A549 treated with AZD2906 at 1 μM for 4 hours (cell line): ENCODE measurements at places on chromosomes 12 and 14. TPM values are rescaled to one million over a fixed set of nuclear protein-coding genes. Genes with fewer than 3 reads are reported as not detected.

ARHGDIB gene
- 0.88 to 1.7 TPM (median 1.2 TPM) in 5 replicates for total RNA-seq

BLOC1S1 gene
- total RNA-seq: 117 to 155 TPM (median 149 TPM) in 5 replicates

TRAFD1 gene
- total RNA-seq: 14.4 to 17.6 TPM (median 16.5 TPM) in 5 replicates

CRIP1 gene
- total RNA-seq: 1,746 to 1,969 TPM (median 1,931 TPM) in 5 replicates

AKAP5 gene
- total RNA-seq: 0.22 to 0.37 TPM (median 0.31 TPM) in 5 replicates

VPS33A gene
- total RNA-seq: 17.5 to 20.5 TPM (median 18.5 TPM) in 5 replicates

CACNA2D4 gene
- total RNA-seq: 0.06 TPM in 1 of 5 replicates, not detected in the others

NDRG2 gene
- 2.5 to 3.8 TPM (median 2.6 TPM) in 5 replicates for total RNA-seq

ZNF891 gene
- total RNA-seq: 0.23 to 0.35 TPM (median 0.32 TPM) in 5 replicates

TPH2 gene
- total RNA-seq: not detected in 5 replicates

MLXIP gene
- total RNA-seq: 32.0 to 43.9 TPM (median 40.9 TPM) in 5 replicates

NKX2-1 gene
- total RNA-seq: 0.03 to 0.07 TPM (median 0.06 TPM) in 4 of 5 replicates, not detected in the other

RNASE1 gene
- total RNA-seq: 0.10 to 0.36 TPM (median 0.18 TPM) in 4 of 5 replicates, not detected in the other

FAM161B gene
- 1.4 to 1.9 TPM (median 1.7 TPM) in 5 replicates for total RNA-seq

TBX5 gene
- not detected in 5 replicates for total RNA-seq

JKAMP gene
- 60.3 to 81.5 TPM (median 62.2 TPM) in 5 replicates for total RNA-seq

AQP6 gene
- total RNA-seq: not detected in 5 replicates

SLC10A1 gene
- not detected in 5 replicates for total RNA-seq

BCL2L2 gene
- total RNA-seq: 16.2 to 18.1 TPM (median 17.3 TPM) in 5 replicates

PTPN6 gene
- 9.1 to 13.5 TPM (median 10.5 TPM) in 5 replicates for total RNA-seq

PMEL gene
- 0.70 to 1.5 TPM (median 1.1 TPM) in 5 replicates for total RNA-seq

GEMIN2 gene
- total RNA-seq: 21.1 to 36.9 TPM (median 22.3 TPM) in 5 replicates

UBC gene
- 1,366 to 1,680 TPM (median 1,470 TPM) in 5 replicates for total RNA-seq

OR10P1 gene
- total RNA-seq: not detected in 5 replicates

CYP27B1 gene
- total RNA-seq: 1.4 to 2.4 TPM (median 2.0 TPM) in 5 replicates

GALNT8 gene
- total RNA-seq: not detected in 5 replicates

TAPBPL gene
- total RNA-seq: 3.0 to 3.9 TPM (median 3.5 TPM) in 5 replicates

FOXA1 gene
- total RNA-seq: 4.3 to 6.4 TPM (median 5.8 TPM) in 5 replicates

C12orf42 gene
- 0.24 TPM in 1 of 5 replicates, not detected in the others for total RNA-seq

FSCB gene
- not detected in 5 replicates for total RNA-seq

CCDC88C gene
- 5.7 to 6.6 TPM (median 6.1 TPM) in 5 replicates for total RNA-seq

ANG gene
- total RNA-seq: 10.0 to 12.2 TPM (median 11.2 TPM) in 5 replicates

PRH2 gene
- total RNA-seq: 0.23 to 0.48 TPM (median 0.43 TPM) in 3 of 5 replicates, not detected in the others

MMP14 gene
- total RNA-seq: 0.44 to 0.74 TPM (median 0.55 TPM) in 5 replicates

CPNE6 gene
- 0.05 to 0.12 TPM (median 0.06 TPM) in 4 of 5 replicates, not detected in the other for total RNA-seq
